ENCODE measurements at places on chromosomes 16 and 17. TPM values are rescaled to one million over a fixed set of nuclear protein-coding genes. Genes with fewer than 3 reads are reported as not detected.

ABCC12 gene
- total RNA-seq: 0.05 TPM

- peak; percentile 81 for DNase-seq
Observed at GRCh38 chr16:88282564-88283395, 100.0 kb upstream of the ZNF469 start.

NECAB2 gene
- total RNA-seq: not detected

- no peak for DNase-seq
Observed at GRCh38 chr17:55740511-55741355, 10.1 kb upstream of the PCTP start.

- no peak for DNase-seq
Observed at GRCh38 chr16:13660807-13661206, 259.1 kb upstream of the ERCC4 start.

DNA sequence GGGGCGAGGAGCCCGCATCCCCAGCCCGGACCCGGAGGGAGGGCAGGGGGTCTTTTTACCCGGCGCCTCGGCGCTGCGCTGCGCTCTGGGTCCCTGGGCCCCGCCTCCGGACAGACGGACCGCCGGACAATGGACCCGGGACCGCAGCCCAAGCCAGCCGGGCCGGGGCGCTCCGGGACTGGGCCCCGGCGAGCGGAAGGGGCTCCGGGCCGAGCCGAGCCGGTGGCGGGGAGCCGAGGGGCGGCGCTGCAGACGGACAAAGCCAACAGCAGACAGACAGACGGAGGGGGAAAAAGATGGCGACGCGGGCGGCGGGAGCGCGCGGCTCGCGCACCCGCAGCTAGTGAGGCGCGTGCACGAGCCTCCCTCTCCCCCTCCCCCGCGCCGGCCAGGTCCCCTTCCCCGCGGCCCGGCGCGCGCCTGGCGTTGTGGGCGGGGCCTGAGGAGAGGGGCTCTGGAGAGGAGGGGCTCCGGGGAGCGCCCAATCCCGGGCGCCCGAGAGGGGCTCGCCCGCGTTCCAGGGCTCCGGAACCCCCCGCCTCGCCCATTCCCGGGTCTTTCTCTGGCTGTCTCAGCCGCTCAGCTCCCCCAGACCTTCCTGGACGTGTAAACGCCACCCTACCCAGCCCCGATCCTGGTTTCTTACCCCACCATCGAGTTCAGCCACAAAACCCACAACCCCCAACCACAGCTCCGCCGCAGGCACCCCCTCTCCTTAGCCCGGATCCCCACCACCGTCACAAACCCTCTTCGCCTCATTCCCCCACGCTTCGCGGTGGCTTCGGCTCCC is at the start of gene ZNF821:
Gene ZNF821 (minus strand): TSS at position 334 of the 790 bp plus-strand sequence. CDS start 4,236 bp downstream, outside the sequence.
- DNase-seq: peak; percentile 78

GRCh38 chr17:54983260-54983659 is 14.7 kb downstream of the STXBP4 start:
- DNase-seq: no peak

GRCh38 chr17:61486135-61487120 is 34.2 kb downstream of the TBX4 start:
- DNase-seq: peak; percentile 37

RASD1 gene
- total RNA-seq: 2.7 TPM

DNA sequence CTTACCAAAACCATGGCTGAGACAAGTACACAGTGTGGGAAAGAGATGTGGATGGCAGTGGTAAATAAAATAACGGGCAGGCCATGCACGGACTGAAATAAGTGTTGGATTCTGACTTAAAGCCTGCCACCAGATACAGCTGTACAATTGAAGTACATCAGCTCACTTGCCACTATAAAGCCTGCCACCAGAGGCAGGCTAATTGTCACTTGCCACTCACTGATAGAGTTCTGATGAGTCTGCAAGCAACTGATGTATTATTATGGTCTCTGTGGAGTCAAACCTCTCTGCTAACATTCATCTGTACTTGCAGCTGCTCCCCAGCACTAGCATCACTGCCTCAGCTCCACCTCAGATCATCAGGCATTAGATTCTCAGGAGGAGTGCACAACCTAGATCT is 93.0 kb downstream of the CYTH1 start:
- DNase-seq: no peak

DNA sequence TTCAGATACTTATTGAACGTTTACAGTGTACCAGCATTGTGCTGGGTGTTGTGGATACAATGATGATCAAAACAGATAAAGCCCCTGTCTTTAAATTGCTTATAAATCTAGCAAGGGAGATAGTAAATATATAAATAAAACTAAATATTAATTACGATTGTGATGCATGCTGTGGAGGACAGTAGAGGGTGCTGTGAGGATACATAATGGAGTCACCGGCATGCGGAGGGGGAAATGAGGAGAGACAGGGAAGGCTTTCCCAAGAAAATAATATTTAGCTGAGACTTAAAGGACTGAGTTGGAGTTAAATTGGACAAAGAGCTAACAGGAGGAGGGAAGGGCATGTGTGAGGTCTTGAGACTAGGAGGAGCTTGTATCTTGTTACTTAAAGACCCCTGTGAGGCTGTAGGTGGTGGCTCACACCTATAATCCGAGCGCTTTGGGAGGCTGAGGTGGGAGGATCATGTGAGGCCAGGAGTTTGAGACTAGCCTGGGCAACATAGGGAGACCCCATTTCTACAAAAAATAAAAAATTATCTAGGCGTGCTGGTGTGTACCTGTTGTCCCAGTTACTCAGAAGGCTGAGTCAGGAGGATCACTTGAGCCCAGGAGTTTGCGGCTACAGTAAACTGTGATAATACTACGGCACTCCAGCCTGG is 2.4 kb downstream of the DHRS7B start:
- DNase-seq: peak; percentile 61

- no peak for DNase-seq
Observed at GRCh38 chr17:38608648-38609047, 2.9 kb upstream of the SRCIN1 start.

GRCh38 chr17:79981661-79982101 is 54.0 kb downstream of the TBC1D16 start:
- no peak for DNase-seq

FSCN2 gene
- total RNA-seq: 3.0 TPM

APOBR gene
- not detected for total RNA-seq

DNAAF8 gene
- total RNA-seq: 0.91 TPM

GRCh38 chr16:72536723-72537435 is 364.9 kb upstream of the PMFBP1 start:
- no peak for DNase-seq

- DNase-seq: no peak
Observed at GRCh38 chr16:68548947-68549346, 9.9 kb downstream of the ZFP90 start.

GRCh38 chr16:3959148-3959547 is 78.6 kb upstream of the CREBBP start:
- peak; percentile 41 for DNase-seq

LRRC37A2 gene
- 9.5 TPM for total RNA-seq

- no peak for DNase-seq
Observed at GRCh38 chr16:49800876-49801275, 55.0 kb downstream of the ZNF423 start.

GRCh38 chr17:63274146-63274545 is 172.0 kb downstream of the CYB561 start:
- peak; percentile 88 for DNase-seq

DNA sequence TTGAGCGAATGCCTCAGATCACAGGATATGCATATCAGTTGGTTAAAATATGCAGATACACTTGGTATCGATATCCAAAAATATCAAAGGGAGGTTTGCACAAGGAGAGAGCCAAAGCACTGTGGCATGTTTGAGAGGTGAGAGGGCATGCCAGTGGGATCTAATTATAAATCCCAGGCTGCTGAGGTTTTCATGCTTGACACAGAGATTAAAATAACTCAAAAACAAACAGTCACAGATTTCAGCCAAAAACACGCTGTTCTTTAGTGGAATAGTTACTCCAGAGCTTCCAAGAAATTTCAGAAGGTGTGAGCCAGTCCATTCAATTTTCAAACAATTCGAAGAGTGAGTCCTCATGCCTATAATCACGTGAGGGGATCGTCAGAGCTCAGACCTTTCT is 477.9 kb downstream of the SOX9 start:
- peak; percentile 66 for DNase-seq

DNA sequence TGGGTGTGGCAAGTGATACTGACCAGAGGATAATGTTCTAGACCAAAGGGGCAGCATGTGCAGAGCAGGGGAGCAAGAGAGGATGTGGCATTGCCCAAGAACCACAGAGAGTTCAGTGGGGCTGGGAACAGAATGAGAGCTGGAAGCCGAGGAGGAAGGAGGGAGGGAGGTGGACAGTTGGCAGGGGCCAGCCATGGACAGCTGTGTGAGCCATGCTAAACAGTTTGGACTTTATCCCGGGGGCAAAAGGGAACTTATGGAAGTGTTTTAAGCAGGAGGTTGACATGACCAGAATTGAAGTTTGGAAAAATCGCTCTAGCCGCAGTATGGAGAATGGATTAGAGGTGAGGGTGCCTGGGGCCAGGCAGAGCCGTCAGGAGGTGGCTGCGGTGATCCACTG is 29.4 kb upstream of the TMEM132E start:
- peak; percentile 0 for DNase-seq

DNA sequence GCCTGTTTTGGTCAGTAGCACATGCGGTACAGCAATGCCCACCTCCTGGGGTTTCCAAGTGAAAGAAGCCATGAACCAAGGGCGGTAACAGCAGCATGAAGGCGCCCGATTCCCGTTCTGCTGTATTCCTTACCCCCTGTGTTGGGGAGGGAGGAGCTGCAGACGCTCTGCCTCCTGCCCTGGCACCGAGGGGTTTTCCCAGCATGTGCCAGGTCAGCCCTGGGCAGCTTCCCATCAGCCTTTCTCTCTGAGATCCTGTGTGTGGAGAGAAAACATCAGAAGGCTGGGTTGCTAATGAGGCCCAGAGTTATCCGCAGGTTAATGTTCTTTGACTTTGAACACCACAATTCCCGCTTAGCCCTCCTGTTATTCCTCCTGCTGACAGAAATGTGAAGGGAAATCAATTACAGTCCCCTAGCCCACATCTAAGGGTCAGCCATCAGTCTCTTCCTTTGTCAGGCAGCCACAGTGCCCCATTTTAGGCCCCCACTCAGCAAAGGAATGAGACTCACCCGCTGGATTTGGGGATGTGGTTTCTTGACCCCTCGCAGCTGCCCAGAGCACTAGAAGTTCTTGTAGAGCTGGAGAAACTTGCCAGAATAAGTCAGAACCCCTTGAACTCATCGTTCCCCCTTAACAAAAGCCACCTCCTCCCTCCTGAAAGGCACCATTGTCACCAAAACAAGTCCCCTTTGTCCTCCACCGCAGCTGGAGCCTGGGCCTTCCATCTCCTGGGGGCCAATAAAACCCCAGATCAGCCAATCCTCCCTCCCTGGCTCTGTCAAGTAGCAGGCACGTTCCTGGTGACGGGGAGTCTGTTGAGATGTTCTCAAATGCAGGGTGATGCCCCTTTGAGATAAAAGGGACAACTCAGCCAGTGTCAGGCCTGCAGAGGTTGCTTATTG is 168.5 kb downstream of the KATNIP start:
- peak; percentile 34 for DNase-seq

- DNase-seq: peak; percentile 87
Observed at GRCh38 chr16:4411684-4412083, 4.7 kb downstream of the CORO7 start.

DNA sequence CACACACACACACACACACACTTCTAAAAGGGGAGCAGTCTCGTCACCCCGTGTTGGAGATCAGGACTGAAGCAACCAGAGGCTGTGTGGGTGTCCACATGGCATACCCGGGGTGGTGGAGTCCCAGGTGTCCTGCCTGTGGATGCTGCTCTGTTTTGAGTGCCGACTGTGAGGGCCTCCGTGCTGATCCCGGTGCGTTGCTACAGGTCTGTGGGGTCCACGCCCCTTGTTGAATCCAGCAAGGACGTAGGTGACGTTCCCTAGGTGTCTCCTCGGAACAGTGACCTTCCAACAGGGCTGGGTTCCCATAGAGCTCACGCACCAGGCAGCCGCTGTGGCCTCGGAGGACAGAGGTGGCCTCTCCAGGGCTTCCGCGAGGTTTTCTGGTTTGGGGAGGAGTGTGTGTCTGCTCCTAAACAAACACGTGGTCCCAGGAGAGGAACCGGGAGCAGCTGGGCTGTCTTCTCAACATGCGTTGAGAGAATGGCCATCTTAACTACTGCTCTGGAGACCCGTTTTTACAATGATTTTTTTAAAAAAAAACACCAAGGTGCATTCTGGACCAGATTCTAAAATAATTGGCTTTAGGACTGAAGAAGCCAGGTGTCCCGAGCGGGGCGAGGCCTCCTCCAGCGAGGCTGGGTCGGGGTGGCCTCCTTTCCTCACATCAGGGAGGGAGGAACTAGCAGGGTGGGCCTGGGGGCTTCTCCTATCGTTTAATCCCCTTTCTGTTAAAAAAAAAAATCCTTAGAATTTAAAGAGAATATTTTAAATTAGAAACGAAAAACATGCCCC is 100.6 kb upstream of the ZNF750 start:
- DNase-seq: no peak

- DNase-seq: no peak
Observed at GRCh38 chr17:9098242-9098825, 77.0 kb downstream of the NTN1 start.

- peak; percentile 93 for DNase-seq
Observed at GRCh38 chr16:68345351-68345810, 34.6 kb downstream of the PRMT7 start.

DNA sequence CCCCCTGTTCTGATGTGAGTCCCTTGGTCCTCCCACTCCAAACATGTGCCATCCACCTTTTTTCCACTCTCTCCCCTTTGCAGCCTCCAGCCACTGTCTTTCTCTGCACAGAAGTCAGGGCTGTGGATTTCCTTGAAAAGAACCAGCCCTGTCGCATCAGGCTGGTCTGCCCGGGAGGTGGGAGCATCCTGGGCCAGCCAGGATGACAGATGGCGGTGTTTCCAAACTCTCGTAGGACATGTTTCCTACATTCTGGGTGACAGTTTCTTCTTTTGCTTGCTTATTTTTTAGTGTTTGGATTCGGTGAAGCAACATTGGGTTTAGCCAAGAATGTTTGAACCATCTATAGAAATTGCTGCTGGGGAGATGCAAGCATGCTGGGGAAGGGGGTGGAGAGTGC is 100.8 kb downstream of the CCDC182 start:
- no peak for DNase-seq

CACNG1 gene
- 142 TPM for total RNA-seq

GRCh38 chr16:17409894-17410293 is 60.9 kb downstream of the XYLT1 start:
- DNase-seq: no peak

MYH2 gene
- total RNA-seq: 32.5 TPM

PRAC1 gene
- not detected for total RNA-seq

TP53TG3C gene
- not detected for total RNA-seq

NPTX1 gene
- 0.24 TPM for total RNA-seq

VAT1L gene
- total RNA-seq: not detected

HOXB9 gene
- 6.6 TPM for total RNA-seq

GRCh38 chr17:65783845-65784334 is 222.4 kb upstream of the AXIN2 start:
- DNase-seq: peak; percentile 32

GRCh38 chr17:67116045-67116575 is 71.8 kb downstream of the CACNG1 start:
- no peak for DNase-seq

- DNase-seq: no peak
Observed at GRCh38 chr16:84052071-84052622, 9.6 kb upstream of the SLC38A8 start.

- peak; percentile 82 for DNase-seq
Observed at GRCh38 chr16:27475561-27475960, 73.6 kb downstream of the IL21R start.

All from myocyte (in vitro differentiated cells).